Right hindlimb (tissue), 1 donor: ENCODE measurements at places on chromosomes 5 and 9.

DNA sequence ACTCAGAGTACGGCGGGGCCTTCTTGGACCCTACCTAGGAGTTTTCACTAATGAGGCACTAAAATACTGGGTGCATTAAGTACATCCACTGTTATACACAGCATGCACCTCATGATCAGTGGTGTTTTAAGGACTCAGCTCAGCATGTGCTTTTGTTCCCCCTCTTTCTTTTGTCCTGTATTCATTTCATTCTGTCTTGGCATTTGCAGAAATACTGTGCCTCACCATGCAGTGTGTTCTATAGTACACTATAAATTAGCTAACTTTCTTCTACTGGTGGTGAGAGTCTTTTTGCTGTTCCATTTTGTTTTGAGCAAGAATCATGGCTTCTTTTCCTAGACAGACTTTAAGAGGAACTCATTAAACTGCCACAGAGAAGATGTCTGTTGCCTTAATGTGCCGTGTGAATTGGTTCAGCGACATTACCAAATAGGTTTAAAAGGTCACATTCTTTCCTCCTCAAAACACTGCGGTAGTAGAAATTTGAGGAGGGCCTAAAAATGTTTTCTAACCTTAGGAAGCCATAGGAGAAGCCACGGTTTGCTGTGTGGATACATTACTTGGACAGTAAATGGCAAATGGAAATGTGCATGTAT, 276.6 kb downstream of the MAST4 start:
- no peak for DNase-seq

DNA sequence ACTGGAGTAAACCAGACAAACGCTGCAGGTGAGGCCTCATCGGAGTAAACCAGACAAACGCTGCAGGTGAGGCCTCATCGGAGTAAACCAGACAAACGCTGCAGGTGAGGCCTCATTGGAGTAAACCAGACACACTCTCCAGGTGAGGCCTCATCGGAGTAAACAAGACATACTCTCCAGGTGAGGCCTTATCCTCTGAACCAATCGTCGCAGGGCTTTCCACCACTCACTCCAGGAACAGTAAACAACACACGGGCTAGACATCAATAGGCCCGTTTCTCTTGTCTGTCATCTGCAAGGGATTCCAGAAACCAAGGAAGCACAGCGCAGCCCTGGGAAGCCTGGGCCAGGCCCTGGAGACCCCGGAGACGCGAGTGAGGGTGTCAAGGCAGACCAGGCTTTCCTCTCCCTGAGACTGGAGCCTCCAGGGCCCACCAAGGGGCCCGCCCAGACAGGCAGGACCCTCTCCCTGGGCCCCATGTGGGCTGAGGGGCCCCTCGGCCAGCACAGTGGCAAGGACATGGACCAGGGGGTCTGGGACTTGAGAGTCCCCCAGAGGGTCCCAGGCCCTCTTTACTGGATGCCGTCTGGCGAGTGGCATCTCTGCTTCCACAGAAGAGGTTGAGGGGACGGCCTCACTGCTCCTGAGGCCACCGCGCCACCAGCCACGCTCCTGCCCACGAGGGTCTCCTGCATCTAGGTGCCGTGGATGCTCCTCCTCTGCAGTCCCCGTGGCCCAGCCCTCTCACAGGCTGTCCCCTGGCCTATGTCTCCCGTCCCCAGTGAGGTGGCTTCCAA, 26.4 kb upstream of the NSMF start:
- no peak for DNase-seq

GRCh38 chr9:120925535-120926396, 830 bp downstream of the TRAF1 start:
- DNase-seq, result peak; percentile 12

DNA sequence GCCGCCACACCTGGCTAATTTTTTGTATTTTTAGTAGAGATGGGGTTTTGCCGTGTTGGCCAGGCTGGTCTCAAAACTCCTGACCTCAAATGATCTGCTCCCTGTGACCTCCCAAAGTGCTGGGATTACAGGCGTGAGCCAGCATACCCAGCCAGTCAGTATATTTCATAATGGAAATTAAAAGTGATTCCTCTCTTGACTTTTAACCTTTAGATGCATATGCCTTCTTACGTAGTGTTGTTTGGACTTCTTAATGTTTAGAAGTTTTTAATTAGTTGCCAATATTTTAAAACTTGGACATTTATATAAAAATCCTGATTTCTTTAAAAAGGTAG, 22.4 kb downstream of the DENND4C start:
- DNase-seq, result no peak

DNA sequence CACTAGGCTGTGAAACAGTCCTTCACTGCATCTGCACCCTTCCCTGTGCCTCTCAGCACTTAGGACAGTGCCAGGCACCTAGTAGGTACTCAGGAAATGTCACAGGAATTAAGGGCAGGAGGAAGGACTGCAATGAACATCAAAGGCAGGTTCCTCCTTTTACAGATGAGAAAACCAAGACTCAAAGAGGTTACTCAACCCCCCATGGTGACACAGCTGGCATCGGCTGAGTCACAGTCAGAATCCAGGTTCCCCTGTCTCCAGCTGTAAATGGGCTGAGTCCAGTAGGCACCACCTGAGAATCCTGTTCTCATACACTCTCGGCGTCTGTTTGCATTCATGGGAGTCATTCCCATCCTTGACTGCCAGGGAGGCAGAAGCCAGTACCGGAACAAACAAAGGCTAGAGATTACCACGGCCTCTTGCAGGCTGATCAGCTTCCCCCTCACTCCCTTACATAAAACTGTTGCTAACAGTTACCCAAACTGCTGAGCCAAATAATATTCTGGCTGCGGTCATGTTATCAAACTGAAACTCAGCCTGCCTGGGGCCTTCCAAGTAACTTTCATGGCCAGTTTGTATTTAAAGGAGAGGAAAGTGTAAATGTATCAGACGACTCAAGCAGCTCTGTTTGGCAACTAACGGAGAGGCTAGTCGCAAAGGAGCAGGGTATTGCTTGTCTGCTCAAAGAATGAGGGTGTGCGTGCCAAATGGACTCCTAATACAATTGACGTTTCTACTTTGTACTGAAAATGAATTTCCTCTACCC, 201.7 kb downstream of the PAPPA start:
- DNase-seq, result peak; percentile 79

GRCh38 chr9:79481846-79482477, 89.8 kb upstream of the TLE4 start:
- DNase-seq, result no peak

- no peak for DNase-seq
These were observed 78.7 kb downstream of the HSPA4 start for GRCh38 chr5:133130387-133131118.
